ENCODE measurements at places on chromosomes 2 and 18. TPM values are rescaled to one million over a fixed set of nuclear protein-coding genes. Genes with fewer than 3 reads are reported as not detected.

COX5B gene
- total RNA-seq = 803 TPM

- DNase-seq = no peak
Observed at GRCh38 chr2:221255862-221256261, 316.2 kb downstream of the EPHA4 start.

DNA sequence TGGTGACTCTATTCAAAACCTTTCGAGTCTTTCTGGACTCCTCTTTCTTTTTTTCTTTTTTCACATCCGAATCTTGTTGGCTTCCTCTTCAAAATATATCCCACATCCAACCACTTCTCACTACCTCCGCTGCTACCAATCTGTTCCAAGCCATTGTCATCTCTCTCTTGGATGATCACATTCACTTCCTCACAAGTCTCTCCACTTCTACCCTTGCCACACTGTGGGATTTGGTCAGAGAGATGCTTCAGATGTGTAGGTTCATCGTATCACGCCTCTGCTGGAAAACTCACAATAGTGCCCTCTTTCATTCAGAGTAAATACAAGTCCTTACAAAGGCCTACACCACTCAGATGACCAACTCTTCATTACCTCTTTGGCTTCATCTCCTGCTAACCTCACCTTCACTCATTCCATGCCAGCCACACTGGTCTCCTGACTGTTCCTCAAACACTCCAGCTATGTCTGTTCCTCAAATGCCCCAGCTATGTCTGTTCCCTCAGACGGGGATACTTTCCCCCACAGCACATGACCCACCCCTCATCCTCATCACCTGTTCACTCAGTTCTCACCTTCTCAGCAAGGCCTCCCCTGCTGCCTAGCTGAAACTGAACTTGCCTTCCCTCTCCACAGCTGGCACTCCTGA is 67.2 kb upstream of the PELI1 start:
- DNase-seq = no peak

TUBA3E gene
- not detected for total RNA-seq

OR6B2 gene
- total RNA-seq = not detected

- DNase-seq = no peak
Observed at GRCh38 chr18:63686871-63687270, 15.9 kb upstream of the SERPINB11 start.

COL4A3 gene
- 0.73 TPM for total RNA-seq

- no peak for DNase-seq
Observed at GRCh38 chr2:236015171-236015570, 153.0 kb downstream of the GBX2 start.

DNA sequence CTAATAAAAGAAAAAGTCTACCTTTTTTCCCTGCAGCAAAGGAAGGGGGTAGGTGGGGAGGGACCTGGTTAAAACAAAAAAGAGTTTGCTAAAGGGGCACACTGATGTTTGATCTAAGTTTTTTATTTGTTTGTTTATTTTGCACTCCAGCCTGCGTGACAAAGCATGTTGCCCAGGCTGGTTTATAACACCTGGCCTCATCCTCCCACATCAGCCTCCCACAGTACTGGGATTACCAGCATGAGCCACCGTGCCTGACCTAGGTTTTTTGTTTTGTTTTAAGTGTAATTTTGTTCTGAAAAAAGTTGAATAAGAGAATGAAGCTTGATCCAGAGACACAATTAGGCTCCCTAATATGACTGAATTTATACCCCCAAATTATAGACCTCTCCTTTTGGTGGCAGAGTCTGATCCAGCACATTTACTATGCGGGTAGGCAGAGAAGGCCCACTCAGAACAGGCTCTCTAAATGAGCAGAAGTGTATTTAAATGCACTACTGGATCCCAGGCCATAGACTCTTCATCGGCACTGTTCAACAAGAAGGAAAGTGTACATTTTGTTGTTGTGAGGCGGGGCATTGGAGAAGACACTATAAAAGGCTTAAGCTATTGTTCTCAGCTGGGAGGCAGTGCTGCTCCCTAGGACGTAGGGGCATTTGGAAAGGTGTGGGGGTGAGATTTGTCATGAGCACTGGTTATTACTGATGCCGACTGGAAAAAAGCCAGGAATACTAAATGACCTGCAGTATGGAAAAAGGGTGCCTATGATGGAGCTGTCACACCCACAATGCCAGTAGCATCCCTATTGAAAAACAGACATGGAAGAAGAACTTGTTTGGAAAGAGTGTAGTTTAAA is 32.4 kb downstream of the MRPS9 start:
- no peak for DNase-seq

DNA sequence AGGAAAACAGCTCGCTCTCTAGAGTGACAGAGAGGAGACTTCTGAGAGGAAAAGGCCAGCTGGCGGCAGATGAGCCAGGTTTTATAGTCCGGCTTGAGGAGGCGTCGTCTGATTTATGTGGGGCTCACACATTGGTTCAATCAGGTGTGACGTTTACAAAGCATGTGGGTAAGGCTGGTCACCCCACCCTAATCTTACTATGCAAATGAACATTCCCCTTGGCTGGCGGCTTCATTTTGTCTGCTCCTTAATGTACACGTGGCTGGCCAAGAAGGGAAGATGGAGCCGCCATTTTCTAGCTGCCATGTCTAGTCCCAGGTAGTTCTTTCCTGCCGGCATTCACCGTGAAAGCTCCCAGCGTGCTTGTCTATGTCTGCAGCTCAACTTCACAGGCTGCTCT is 299.1 kb upstream of the SPRED2 start:
- DNase-seq = no peak

- peak; percentile 85 for DNase-seq
Observed at GRCh38 chr2:38515155-38516074, 87.3 kb downstream of the HNRNPLL start.

GRCh38 chr2:218957671-218958070 is 1.8 kb upstream of the CDK5R2 start:
- DNase-seq = no peak

DNA sequence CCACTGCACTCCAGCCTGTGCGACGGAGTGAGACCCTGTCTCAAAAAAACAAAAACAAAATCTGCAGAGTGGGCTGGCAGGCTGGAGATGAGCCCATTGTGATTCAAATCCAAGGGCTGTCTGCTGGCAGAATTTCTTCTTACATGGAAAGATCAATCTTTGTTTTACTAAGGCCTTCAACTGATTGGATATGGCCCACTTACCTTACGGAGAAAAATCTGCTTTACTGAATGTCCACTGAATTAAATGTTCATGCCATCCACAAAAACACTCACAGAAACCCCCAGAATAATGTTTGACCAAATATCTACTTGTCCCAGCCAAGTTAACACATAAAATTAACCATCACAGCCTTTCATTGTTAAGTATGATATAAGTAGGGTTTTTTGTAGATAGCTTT is 8.3 kb upstream of the FMNL2 start:
- no peak for DNase-seq

GRCh38 chr2:237616373-237616733 is 11.0 kb upstream of the LRRFIP1 start:
- no peak for DNase-seq

GRCh38 chr2:12642332-12642731 is 74.4 kb upstream of the TRIB2 start:
- peak; percentile 26 for DNase-seq

GRCh38 chr2:209523867-209524266 is 100.0 kb downstream of the MAP2 start:
- DNase-seq = peak; percentile 45

- DNase-seq = peak; percentile 44
Observed at GRCh38 chr18:70334728-70335329, 46.0 kb downstream of the SOCS6 start.

DNA sequence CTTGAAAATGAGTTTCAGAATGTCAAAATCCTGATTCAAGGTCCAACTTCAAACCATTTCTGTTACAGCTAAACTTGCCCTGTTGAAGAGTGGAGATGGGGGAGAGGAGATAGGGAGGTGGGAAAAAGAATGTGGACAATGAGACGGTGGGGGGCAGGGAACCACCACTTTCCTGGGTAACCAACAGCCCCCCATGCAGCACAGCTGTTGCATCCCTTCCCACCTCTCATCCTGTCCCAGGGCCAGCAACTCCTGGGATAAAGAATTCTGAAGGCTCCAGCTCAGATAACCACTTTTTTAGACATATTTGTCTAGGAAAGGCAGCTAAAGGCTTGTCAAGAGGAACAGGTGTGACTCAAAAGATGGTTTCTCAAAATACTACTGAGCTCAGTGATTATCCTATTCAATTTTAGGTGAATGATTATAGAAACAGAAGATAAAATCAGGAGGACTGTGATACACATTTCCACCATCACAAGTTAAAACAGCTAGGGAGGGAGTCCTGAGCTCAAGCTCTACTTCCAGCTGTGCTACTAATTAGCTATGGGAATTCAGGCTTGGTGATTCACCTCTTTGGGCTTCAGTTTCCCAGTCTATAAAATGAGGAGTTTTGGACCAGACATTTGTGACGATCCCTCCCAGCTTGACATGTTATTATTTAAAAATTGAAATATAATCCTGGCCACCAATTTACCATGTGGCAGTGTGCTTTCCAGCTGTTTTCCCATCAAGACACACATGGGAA is 36.3 kb downstream of the HDHD2 start:
- no peak for DNase-seq

DSC1 gene
- not detected for total RNA-seq

SCYGR7 gene
- not detected for total RNA-seq

- DNase-seq = no peak
Observed at GRCh38 chr2:150081775-150082481, 405.5 kb downstream of the RND3 start.

ACMSD gene
- not detected for total RNA-seq

DNA sequence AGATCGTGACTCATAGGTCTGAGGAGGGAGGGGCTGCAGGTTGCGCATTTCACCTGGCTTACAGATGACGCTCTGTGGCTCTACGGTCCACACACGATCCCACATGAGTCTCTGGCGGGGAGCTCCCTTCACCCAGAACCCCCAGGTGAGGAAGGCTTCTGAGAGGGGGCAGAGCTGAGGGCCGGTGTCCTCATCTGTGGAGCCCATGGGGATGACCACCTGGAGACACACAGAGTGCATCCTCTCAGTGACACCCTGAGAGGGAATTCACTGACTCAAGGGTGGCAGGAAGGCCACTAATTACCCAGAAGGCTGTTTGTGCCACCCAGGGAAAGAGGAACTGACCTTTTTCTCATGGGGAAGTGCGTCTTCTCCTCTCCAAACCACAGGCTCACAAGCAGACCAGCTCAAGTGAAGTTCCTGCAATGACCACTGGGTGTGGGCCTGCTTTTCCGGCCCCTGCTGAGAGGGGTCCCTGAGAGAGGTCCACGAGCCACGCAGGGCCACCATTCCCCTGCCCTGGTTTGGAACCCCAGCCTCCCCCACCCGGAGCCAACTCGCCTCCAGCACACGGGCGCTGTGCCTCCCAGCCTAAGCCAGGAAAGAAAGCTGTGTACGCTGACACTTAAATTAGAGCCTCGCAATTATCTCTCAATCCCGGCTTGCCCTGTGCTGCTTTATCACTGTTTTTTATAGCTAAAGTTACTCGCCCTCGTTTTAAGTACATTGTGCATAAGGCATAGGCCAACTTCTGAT is 114.1 kb downstream of the BCL11A start:
- no peak for DNase-seq

AQP12B gene
- total RNA-seq = not detected

GRCh38 chr2:102253140-102253752 is 58.1 kb upstream of the IL1RL1 start:
- DNase-seq = no peak

CGREF1 gene
- 18.7 TPM for total RNA-seq

APCDD1 gene
- not detected for total RNA-seq

GRCh38 chr2:40448476-40449079 is 3.3 kb downstream of the SLC8A1 start:
- peak; percentile 68 for DNase-seq

- no peak for DNase-seq
Observed at GRCh38 chr18:59928201-59928600, 28.4 kb downstream of the PMAIP1 start.

DNA sequence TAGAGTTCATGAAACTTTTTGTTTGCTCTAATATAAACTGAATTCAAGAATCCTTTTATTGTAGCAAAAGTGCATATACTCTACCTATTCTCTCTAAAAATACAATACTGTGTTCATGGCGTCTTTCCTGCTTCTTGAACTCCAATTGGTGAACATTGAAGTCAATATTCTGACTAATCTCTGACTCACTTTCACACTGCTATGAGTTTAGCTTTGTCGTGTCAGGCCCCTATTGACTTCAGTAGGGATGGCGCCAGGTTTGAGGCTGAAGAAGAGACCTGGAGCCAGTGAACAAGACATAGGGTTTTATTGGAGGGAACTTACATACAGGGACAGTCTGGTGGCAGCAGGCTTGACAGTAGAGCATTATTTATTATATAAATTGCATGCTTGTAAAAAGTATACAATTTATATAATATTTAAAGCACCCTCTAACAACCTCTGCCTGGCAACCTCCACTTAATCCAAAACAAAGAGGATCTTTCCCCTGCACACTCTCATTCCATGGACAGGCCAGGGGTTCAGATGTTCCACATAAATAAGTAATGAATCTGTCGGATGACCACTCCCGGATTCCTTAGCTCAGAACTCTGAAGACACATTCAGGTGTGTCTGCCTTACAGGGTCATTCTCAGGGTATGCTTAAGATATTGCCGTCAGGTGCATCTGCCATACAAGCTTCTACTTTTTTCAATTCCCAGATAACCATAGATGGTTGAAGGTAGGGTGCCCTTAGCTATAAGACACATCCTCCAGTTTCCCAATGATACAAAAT is 141.0 kb downstream of the CERS6 start:
- peak; percentile 51 for DNase-seq

DNA sequence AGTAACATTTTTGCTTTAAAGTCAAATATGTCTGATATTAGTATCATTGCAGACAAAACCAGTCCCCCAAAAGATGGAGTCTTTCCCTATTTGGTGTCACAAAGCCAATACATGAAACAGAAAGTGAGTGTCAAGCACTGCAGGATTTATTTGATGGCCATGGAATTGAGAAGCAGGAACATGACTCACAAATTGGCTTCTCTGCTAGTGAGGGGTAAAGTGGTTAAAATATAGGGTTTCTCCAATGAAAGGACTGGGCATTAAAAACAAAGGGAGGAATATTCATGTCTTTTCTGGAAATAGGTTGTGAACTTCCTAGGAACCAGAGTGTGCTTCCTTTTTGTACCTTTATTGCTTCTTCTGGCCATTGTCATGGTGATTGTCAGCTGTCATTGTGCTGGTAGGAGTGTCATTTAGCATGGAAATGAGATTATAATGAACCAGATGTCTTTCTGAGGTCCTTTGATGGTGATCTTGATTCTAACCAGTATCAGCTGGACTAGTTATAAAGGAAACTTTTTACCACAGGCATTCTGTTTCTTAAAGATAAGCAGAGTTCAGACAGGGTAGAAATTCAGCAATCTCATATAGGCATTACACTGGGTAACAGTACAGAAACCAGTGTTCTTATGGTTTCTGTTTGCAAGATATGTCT is 4.1 kb downstream of the REG1B start:
- DNase-seq = no peak

- no peak for DNase-seq
Observed at GRCh38 chr18:2889761-2890192, 43.0 kb downstream of the EMILIN2 start.

- DNase-seq = no peak
Observed at GRCh38 chr2:41602341-41602740, 445.5 kb upstream of the PKDCC start.

PRKD3 gene
- total RNA-seq = 27.2 TPM

All from PC-3 (cell line).